ENCODE measurements at places on chromosomes 11 and 22.

GRCh38 chr11:106988151-106989077 lies 29.9 kb downstream of the GUCY1A2 start:
- DNase-seq, result no peak

GRCh38 chr11:74321487-74322188 lies 10.2 kb upstream of the P4HA3 start:
- no peak for DNase-seq

DNA sequence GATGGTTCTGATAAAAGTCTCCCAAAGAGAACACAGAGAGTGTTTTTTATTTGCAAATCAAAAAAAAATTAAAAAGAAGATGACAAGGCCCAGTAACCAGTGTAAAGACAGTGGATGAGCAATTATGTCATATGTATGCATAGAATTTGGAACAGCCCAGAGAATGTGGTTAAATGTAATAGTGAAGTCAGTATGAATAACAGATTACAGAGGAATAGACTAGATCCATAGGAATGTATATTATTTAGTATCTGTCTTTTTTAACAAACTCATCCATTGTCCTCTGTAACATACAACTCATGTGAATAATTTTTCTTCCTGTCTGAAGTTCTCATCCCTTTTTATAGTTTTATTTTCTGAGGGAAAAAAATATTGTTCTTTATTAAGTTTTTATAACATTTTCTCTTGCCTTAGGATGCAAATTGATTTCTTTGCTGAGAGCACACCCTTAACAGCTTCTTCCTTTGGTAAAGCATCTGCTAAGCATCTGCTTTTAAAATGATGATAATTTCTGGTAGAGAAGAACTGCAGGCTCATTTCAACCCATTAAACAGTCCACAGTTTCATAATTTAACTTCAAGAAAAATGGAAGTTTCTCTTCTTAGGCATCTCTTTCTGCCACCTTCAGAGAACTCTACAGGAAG lies 266.5 kb upstream of the MTNR1B start:
- no peak for DNase-seq

DNA sequence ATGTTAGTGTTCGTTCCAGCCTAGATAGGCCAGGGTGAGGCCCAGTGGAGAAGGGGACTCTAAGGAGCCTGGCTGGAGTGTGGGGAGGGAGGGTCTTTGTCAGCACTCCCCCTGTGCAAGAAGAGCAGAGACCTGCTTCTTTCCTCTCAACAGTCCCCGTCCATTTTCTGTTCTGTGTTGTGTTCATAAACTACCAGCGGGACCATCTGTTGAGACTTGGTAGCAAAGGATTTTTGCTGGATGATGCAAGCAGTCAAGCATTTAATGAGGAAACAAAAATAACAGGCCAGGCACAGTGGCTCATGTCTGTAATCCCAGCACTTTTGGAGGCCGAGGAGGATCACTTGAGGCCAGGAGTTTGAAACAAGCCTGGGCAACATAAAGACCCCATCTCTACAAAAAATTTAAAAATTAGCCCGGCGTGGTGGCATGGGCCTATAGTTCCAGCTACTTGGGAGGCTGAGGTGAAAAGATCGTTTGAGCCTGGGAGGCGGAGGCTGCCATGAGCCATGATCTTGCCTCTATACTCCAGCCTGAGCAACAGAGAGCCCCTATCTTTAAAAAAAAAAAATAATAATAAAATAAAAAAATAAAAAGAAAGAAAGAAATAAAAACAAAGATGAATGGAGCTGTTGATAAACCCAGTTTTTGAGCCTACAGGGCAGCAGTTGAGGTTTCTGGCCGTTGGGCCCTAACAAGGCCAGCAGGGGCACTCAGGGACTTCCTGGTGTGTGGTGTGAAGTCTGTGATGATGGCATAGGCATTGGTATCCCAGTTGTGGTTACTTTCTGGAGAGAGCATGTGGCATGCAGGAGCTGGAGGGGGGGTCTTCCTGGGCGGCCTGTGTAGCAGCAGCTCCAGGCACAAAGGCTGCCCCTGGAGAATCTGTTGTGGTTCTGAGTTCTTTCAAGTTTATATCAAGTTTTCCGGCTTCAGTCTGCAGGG lies 1.7 kb upstream of the TXNRD2 start:
- peak; percentile 18 for DNase-seq

DNA sequence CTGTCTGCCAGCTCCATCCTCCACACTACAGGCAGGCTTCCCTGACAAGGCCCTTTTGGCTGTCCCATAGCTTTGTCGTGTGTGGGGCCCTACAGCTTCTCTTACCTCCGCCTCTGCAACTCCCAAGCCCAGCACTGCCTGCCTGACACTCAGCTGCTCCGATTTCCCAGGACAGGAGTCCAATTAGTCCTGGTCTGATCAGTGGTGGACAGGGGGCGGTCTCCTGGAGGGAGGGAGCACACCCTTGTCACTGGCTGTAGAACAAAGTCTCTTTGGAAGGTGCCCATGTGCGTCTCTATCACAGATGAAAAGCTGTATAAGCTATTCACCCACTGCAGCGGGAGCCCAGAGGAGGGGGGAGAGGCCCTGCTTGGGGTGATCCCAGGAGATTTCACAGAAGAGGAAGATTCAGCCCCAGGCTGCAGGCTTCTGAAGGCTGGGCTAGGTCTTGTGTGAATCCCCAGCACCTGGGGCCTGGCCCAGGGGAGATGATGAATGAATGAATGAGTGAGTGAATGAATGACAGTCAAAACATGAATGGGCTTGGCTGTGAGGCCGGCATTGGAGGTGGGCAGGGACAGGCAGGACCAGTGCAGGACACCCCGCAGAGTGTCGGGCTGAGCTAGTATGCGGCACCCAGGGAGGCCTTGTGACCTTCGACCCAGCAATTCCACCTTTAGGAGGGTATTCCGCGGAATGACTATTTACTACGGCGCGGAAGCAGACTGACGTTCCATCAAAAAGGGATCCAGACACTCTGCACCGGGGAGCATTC lies 142.4 kb downstream of the CACNA1I start:
- no peak for DNase-seq

DNA sequence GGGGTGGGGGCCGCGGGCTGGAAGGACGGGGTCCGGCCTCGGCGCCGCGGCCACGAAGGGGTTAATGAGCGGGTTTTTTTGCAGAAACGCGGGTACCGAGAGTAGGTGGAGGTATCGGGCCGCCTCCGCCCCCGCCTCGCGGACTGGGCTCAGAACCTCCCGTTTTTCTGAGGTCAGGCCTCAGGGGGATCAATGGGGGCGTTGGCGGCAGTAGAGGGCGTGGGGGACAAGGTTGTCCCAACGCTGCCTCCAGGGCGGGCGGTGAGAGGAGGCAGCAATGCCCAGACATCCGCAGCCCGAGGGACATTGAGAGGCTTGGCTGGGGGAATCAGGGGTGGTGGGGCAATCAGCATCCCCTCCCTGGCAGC lies 34.8 kb upstream of the PRODH start:
- no peak for DNase-seq

DNA sequence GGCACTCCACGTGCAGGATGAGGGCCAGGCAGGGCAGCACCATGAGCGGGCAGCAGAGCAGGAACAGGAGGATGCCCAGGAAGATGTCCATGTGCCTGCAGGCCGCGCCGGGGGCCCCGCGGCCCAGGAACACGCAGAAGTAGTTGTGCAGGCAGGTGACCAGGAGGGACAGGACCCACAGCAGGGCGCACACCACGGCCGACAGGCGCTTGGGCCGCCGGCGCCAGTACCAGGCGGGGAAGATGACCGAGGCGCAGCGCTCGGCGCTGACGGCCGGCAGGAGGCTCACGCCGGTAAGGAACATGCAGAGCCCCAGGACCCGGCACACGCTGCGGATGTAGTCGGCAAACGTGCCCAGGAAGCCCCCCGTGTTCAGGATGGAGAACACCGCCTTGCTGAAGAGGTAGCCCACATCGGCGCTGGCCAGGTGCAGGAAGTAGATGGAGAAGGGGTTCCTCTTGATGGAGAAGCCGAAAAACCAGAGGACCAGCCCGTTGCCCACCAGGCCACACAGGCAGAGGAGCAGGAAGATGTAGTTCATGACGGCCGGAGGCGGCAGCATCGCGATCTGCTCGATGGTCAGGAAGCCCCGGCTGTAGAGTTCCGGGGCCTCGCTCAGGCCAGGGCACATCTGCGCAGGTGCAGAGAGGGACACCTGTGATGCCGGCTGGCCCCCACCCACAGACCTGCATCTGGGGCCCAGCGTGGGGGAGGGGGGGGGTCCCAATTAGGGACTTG lies 7.2 kb downstream of the MRGPRF start:
- DNase-seq, result no peak

- DNase-seq, result no peak
Measured at GRCh38 chr11:47861728-47862127, 13.6 kb upstream of the NUP160 start.

- no peak for DNase-seq
Measured at GRCh38 chr11:61173456-61173855, 12.2 kb upstream of the VPS37C start.

GRCh38 chr11:119192111-119192510 lies 6.8 kb downstream of the NHERF4 start:
- DNase-seq, result no peak

DNA sequence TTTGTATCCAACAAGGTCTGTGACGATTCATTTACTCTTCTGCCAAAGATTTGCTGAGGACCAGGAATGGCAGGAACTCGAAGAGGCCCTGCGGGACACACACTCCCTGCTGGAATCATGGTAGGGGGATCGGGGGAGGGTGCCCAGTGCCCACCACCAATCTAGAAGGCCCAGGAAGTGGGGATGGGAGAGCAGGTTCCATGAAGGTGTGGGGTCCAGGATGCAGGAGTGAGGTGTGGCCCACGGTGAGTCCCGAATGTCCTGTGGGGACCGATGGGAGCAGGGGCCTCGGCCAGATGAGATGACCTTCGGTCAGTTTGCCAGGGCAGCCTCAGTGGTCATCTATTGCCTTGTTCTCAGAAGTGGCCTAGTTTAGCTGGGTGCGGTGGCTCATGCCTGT lies 492.7 kb downstream of the BRD1 start:
- no peak for DNase-seq

DNA sequence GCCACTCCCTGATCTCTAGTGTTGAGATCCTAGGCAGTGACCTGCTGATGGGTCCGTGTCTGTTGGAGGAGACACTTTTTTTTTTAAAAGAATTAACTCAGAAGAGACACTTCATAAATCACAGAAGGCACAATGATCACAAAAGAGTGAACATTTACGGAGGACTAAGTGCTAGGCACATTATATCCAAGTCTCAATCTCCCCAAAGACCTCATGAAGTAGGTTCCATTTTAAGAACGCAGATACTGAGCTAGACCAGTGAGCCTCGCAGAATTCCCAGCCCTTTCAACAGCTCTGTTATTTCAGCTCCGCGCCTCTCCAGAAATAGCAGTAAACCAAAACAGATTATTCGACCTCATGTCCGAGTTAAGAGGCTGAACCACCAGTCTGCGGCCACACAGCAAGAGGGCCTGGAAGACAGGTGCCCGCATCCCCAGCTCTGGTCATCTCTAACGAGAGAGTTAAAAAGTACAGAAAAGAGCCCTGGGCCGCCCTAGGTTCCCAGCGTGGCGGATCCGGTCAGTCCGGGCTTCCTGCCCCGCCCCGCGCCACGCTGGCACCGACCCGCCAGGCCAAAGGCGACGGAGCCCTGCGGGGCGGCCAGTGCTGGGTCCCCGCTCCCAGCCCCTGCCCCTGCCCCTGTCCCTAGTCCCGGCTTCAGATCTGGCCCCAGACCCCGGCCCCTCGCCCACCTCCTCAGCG lies 612 bp downstream of the XBP1 start:
- DNase-seq, result peak; percentile 54

DNA sequence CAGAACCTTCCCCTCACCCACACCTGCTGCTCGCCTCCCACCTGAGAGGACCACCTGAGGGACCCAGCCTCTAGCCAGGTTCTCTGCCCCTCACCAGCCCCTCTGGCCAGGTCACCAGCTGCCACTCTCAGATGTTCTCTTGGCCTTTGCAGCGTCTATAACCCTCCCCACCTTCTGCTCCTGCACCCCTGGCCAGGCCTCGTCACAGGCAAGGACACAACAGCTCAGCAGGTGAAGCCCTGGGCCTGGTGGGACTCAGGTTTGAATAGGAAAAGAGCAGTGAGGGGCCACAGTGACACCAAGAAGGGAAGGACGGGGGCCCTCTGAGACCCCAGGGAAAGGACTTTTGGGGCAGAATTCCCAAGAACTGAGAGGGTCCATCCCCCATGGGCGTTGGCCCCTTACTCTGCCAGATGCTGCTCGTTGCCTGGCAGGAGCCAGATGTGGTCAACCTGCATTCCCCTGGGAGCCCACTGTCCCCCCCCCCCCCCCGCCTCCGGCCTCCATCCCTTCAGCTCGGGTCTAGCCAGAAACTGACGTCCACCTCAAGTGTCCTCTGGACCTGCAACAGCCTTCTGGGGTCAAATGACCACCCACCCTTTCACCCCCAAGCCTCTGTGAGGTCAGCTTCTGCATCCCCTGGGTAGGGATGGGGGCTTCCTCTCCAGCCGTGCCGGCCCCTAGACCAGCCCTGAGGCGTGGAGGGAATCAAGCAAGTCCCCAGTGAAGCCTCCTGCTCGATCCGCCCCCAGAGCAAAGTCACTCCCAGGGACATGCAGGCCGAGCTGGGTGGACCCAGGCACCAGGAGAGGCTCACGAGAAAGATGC lies 28.7 kb downstream of the SBF1 start:
- no peak for DNase-seq

DNA sequence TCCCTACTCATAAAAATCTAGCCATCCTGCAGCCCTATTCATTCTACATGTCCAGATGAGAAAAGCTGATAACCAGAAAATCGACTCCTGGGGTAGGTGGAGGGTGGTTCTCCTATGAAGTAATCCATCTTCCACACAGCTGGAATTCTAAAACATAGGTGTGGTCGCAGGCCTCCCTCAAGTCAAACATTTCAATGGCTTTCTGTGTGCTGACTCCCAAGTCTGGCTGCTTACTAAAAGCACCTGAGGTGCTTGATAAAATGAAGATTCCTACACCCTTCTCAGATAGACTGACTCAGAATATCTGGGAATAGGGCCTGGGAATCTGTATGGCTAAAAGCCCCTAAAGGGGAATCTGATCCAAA lies 26.1 kb downstream of the IRAG1 start:
- no peak for DNase-seq

DNA sequence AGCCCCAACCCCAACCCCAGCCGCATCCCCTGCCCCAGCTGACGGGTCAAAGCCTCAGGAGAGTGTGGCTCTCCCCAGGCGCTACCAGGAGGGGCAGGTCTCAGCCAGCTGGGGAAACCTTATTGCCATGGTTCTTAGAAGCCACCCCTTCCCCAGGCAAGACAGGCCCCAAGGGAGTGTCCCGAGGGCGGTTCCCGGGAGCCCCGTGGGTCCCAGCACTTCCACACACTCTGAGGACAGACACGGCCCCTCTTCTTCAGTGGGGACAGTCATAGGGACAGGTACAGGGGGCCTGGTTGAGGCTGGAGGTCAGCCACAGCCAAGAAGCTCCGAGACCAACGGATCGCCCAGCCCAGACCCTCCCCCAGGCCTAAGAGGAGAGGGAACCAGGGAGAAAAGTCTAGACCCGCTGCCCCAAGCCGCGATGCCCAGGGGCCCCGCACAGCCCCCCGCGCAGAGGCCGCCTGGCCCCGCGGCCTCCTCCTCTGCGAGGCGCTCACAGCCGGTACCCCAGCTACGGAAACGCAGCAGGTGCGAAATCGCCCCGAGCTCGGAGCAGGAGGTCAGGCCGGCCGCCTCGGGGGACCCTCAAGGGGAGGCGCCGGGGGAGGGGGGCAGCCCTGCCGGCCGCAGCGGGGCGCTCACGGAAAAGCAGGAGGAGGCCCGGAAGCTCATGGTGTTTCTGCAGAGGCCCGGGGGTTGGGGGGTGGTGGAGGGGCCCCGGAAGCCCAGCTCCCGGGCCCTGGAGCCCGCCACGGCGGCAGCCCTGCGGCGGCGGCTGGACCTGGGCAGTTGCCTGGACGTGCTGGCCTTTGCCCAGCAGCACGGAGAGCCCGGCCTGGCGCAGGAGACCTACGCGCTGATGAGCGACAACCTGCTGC lies 2.6 kb downstream of the KLHDC7B start:
- DNase-seq, result peak; percentile 55

GRCh38 chr11:126815111-126815510 lies 185.5 kb downstream of the KIRREL3 start:
- DNase-seq, result no peak

Data from frontal cortex (tissue), 4 donors.